ENCODE measurements at places on chromosomes 12 and 14.

DNA sequence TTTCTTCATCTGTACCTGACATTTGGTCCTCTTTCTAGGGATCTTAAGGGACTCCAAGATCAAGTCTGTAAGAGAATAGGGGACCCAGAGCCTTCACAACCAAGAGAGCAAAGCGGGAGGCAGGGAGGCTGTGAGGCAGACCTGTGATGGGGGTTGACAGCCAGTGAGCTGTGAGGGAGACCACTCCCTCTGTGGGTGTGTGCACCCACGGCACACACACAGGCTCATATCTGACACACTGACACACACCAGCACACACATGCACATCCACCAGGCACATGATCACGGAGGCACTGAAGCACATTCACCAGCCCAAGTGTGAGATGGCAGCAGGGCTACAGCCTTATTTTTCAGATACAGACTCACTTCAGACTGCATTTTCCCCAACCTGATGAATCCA is 55.2 kb downstream of the SPTB start:
- DNase-seq = no peak

DNA sequence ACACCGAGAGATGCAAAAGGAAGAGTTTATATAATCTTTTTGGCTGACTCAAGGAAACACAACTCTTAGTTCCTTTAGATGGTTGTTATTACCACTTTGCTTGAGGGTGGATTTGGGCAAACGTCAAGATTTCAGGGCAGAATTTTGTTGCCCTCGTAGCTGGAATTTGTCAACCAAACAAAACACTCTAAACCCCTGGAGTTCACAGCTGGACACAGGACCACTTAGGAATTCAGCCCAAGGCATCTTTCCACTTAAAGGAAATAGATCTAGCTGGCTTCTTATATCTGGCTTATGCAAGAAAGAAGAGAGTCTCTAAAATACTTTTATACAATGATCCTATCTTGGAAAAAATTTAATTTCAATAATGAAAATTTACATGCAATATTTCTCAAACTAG is 237.8 kb upstream of the LRIG3 start:
- DNase-seq = no peak

DNA sequence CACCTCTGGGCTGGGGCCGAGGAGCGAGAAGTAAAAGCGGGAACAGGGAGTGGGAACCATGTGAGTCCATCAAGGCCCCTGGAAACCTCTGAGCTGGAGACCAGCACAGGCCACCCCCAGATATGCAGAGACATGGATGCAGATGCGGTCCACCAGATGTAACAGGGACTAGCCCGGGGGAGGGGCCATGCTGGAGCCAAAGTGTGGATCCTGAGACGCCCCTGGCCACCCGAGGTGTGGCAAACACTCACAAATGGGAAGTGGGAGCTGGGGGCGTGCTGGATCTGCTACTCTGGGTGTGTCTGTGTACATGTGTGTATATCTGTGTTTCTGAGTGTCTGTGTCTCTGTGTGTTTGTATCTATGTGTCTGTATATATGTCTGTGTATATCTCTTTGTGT is 12.8 kb downstream of the MYL2 start:
- DNase-seq = no peak

DNA sequence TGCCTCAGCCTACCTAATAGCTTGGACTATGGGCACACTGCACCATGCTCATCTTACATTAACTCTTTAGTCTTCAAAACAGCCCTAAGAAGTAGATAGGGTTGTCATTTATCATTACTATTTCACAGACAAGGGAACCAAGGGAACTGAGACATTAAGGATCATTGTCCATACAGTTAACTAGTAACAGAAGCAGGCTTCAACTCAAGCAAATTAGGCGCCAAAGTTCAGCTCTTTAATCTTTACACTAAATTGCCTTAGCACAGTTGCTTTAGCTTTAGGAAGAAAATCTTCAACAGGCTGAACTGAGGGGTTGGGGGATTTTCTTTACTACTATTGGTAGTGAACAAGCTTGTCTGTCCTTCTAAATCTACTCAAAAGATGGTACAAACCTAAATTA is 68.8 kb upstream of the CAND1 start:
- DNase-seq = no peak

DNA sequence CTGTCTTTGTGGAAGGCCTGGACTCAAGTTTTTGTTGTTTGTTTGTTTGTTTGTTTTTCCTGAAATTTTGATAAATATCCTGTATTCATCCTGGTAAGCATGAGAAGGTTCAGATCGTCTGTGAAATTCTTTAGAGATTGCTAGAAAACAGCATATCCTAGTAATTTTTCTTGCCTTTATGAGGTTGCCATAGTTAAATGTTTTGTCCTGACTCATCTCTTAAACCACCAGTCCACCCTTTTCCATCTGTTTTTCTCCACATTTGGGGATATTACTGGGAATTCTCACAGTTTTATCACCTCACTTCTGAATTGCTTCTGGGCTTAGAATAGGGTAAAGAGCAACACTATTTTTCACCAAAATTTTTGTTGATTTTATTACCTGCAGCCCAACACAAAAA is 248.3 kb downstream of the FBXL14 start:
- DNase-seq = no peak

DNA sequence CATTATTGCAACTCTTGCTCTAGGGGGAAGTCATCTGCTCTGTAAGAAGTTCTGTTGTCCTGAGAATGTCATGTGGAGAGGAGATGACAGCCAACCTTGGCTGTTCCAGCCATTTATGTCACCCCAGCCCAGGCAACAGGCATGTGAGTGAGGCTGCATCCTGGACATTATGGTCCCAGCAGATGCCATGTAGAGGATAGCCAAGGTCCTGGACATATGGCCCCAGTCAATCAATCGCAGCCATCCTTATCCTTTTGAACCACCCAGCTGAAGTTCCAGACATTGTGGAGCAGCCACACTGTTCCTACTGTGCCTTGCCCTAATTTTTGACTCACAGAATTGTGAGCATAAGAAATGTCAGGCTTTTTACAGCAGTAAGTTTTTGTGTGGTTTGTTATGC is 84.9 kb downstream of the AVPR1A start:
- no peak for DNase-seq

GRCh38 chr12:3964439-3964838 is 91.2 kb upstream of the PARP11 start:
- peak; percentile 35 for DNase-seq

GRCh38 chr12:82708061-82708879 is 21.6 kb downstream of the TMTC2 start:
- no peak for DNase-seq

- DNase-seq = no peak
These were observed 6.5 kb upstream of the ACACB start for GRCh38 chr12:109109746-109110350.

GRCh38 chr12:110744151-110744571 is 1.5 kb upstream of the PPP1CC start:
- no peak for DNase-seq

DNA sequence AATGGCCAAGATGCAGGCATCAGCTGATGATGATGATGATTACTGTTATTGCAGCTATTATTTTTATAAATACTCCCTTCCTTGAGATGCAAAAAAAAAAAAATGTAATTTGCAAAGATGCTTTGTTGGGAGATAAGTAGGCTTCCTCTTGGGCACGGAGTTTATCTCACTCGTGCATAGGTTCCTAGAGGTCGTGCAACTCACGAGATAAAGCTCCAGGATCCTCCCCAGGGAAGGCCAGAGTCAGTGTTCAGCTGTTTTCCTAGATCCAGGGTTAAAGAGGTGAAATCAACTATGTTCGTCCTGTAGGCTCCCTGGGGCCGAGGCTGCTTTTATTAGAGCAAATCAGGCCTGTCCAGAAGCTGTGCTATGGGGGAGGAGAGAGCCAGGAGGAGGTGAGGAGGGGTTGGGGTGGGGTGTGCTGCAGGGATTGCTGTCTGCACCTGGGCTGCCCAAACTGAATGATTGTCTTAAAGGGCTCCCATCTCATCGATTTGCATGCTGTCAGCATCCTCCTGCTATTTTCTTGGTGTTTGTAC is 270.3 kb downstream of the NRXN3 start:
- no peak for DNase-seq

GRCh38 chr14:64363265-64363846 is 24.8 kb upstream of the MTHFD1 start:
- DNase-seq = no peak

DNA sequence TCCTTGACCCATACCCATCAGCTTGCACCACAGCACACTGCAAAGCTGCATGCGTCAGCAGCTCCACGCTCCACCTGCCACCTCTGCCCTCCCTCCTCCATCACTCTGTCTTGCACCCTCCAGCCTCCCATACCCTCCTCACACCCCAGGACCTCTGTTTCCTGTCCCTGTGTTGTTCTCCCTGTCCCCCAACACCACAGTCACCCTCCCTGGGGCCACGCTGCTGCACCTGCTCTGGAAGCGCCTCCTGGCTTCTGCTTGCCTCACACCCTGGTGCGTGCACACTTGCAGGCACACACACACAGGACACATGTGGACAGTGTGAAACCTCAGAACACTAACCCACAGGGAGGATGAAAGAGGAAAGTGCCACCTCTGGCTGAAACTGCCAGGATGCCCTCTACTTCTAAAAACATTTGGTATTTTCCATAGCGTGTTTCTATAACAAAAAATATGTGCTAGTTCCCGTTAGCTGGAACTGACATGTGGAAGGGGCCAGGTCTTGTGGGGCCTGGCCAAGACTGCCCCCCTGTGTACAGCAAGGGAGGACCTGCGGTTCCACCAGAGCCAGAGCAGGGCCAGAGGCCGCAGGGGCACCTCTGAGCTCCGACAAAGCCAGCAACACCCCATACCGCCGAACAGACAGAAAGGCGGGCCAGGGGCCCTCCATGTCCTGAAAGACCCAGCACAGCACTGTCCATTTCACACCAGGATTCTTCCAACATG is 10.0 kb downstream of the BRF1 start:
- DNase-seq = peak; percentile 27

GRCh38 chr14:72318648-72319047 is 386.4 kb downstream of the RGS6 start:
- DNase-seq = peak; percentile 10

- no peak for DNase-seq
These were observed 19.8 kb downstream of the KRT80 start for GRCh38 chr12:52171950-52172512.
